ENCODE measurements at places on chromosomes 2 and 18.

DNA sequence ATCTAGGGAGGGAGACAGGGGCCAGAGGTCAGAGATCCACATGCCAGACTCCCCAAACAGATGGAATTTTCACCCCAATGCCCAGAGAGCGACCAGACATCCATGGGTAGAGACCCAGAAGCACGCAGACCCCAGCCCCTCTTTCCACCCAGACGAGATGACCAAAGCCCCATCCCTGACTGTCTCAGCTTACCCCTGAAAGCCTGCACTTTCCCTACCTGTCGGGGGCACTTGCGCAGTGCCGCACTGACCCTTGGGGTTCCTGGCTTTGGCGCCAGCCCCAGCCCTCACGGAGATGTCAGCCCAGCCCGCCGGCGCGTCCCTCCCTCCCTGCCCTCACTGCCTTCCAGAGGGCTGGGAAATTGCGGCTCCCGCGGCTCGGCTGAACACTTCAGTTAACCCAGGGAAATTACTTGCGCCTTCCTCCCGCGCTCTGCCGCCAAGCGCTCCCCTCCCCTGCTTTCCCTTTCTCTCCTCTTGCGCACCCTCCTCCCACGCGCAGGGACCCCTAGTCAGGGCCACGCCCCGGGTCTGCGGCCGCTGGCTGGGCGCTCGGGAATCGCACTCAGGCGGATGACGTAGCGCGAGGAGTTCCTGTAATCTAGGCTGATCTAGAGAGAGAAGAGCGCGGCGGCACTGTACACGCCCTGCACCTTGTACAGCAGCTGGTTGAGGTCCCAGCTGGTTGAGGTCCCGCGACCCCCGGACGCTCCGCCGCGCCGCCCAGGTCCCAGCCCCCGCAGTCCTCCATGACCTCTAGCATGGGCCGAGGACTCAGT is 12.0 kb downstream of the ALPG start:
- DNase-seq, result no peak

DNA sequence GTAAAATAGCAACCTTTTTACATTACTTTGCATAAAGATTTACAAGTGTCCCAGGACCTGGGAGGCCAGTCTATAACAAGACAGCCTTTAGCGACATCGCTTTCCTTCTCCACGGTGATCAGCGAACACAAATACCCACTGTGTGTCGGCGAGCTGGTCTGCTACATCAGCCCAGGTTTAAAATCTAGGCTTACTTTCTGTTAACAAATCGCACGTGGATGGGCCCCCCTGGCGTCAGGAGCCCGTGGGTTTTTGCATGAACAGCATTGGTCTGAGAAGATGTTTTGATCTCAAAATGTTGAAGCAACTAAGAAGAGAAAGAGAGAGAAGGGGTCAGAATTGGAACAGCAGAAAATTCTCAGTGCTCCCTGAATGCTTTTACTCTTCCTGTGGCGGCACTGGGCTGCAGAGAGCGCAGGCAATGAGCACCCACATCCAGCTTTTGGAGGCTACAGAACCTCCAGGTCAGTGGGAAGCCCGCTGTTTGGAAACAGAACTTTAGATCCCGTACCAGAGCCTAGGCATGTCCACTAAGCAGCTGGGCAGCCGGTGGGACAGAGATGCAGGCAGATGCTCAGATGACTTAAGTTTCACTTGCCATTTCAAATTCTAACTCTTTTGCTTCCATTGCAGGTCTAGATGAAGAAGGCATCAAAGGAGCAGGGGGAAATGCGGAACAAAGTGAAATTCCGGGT is 32.9 kb downstream of the CYP27C1 start:
- DNase-seq, result no peak

DNA sequence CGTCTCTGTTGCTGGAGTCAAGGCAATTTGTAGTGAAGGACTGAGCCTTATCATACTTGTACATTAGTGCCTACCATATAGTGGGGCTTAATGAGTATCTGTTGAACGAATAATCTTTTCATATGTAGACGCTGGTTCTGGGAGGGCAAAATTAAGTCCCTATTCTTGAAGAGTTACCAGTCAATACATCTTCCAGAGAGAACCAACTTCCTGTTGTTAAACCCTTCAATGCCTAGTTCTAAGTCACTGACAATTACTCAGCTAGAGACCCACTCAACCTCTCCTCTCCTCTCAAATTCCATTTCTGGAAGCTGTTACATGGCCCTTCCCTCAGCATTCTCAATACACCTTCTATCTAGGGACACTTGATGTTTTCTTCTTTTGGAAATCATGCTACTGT is 1.1 kb upstream of the MOB4 start:
- DNase-seq, result no peak

DNA sequence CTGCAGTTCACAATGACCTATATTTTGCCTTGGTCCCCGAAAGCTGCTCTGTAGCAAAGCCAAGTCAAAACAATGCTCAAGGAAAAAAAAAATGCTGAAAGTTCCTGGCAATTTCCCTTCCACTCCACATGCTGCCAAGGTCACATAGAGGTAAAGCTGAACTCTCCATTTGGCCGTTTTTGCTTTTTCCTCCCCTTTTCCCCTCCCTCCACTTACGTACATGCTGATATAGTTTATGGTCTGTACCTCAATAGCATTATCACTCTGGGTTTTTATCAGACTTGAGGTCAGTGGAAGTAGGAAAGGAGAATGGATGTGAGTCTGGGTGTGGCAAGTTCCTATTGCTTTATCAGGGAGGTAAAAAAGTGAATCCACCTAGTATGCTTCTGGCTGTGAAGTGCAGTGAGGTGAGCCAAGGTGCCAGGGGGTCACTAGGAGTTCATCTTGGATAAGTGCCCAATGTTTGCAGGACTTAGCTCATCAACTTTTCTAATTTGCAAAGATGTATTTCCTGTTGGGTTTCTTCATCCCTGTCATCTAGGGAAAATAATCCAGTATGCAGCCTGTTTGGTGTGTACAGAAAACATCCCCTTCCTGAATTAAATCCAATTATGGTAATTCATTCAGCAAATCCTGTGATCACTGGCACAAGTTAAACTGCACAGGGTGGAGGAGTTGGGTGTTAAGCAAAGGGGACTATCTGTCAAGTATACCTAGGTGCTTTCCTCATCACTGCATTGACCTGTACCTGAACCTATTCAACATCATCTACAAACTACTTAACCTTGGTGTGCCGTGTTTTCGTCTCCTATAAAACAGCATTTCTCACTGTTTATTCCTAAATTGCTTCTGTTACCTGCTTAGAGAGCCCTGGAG is 124.3 kb upstream of the CYP26B1 start:
- DNase-seq, result no peak

DNA sequence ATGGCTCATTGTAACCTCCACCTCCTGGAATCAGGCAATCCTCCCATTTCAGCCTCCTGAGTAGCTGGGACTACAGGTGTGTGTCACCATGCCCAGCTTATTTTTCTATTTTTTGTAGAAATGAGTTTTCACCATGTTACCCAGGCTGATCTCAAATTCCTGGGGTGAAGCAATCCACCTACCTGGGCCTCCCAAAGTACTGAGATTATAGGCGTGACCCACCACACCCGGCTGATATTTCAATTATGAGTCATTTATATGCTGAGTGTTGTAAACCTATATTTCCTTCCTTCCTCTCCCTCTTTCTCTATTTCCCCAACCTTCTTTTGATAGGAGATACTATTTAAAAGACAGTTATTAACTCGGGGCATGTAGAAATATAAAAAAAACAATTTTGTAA is 469.6 kb upstream of the ID2 start:
- no peak for DNase-seq

GRCh38 chr2:122007126-122007525 is 251.7 kb downstream of the TSN start:
- DNase-seq, result no peak

GRCh38 chr18:47821314-47821713 is 109.1 kb downstream of the SMAD2 start:
- DNase-seq, result no peak

- no peak for DNase-seq
Observed at GRCh38 chr2:193980599-193980998, 1676.4 kb upstream of the SLC39A10 start.

DNA sequence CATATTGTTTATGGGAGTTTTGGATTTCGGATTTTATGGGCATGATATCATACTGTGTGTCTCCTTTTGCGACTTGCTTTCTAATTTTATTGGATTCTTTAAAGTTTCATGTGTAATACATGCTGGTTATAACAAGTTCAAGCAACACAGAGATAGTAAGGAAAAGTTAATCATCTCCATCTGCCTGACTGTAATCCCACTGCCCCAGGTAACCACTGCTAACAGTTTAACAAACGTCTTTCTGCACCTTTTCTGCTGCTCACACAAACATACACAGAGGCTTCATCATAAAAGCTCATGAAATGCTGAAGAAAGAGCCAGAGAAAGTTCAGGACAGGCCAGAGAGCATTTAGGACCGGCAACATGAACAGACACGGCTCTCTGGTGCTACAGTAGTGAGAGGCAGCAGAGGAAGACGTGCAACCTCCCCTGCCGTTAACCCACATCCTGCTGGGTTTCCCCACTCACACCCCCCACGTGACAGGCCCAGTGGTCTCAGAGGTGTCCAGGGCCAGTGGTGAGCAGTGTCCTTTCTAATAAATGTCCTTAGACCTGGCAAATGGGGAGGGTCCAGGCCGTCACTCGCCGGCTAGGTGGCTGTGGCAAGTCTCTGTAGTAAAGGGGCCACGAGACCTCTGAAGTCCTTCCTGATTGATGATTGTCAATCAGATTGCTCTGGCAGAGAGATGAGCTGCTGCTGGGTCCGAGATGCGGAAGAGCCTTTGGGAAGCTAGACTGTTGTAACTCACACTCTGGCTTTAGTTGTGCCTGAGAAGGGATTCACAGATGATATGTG is 43.0 kb upstream of the SLC1A4 start:
- DNase-seq, result peak; percentile 40

GRCh38 chr2:105682401-105682800 is 62.3 kb upstream of the NCK2 start:
- no peak for DNase-seq

DNA sequence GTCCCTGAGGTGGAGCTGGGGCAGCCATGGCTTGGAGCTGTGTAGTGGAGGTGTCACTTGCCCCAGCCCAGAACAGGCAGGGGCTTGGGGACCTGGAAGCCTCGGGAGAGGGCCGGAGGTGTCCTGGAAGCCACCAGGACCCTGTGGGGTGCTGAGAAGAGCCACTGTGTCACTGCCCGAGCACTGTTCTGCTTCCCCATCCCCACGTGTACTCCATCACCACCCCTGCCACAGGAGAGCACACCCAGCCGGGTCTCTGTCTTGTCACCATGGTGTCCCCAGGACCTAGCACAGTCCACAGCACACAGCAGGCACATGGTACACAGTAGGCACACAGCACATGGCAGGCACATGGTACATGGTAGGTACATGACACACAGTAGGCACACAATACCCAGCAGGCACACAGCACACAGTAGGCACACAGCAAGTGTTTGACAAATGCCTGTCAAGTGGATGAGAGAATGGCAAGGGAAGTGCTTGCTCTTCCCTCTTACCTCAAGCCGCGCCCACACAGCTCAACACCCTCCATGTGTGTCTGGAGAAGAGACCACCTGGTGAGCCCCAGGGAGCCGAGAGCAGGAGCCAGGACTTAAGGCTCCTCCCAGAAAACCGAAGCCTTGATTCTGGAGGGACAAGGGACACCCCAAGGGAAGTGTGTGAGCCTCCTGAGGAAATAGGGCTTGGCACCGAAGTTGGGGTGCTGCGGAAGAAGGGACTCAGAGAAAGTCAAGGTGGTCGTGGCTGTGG is 13.3 kb downstream of the MBP start:
- DNase-seq, result no peak

- DNase-seq, result no peak
Observed at GRCh38 chr2:135299658-135300244, 231.3 kb downstream of the ZRANB3 start.

DNA sequence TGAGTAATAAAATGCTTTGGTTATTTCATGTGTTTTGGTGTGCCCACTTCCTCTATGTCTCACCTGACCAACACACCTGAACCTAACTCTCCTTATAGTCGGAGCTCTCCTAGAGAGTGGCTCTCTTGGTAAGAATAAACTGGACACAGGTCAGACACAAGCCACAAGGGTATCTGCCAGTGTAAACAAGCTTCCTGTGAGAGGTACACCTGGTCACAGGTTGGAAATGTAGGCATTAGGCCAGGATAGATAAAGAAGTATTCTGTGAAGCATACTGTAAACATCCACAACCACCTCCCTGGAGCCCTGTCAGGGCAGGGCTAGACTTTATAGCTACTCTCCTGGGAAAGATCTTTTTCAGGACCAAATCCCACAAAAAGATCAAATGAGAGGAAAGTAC is 69.4 kb downstream of the ZDBF2 start:
- no peak for DNase-seq

DNA sequence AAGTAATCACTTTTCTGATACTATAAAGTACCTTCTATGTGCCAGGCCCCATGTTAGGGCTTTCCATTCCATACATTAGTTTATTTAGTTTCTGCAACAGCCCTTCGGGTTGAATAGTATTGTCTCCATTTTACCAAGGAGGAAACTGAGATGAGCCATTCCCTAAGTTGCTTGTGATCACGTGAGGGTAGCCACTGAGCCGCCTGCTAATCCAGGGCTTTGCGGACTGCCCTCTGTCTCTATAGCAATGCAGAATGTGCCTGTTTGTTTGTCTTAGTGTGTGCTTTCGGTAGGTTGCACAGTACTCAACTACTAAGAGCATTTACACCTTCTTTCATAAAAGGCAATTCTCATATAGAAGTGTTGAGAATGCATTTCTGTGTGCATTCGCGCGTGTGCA is 5.0 kb downstream of the EMILIN2 start:
- DNase-seq, result no peak

DNA sequence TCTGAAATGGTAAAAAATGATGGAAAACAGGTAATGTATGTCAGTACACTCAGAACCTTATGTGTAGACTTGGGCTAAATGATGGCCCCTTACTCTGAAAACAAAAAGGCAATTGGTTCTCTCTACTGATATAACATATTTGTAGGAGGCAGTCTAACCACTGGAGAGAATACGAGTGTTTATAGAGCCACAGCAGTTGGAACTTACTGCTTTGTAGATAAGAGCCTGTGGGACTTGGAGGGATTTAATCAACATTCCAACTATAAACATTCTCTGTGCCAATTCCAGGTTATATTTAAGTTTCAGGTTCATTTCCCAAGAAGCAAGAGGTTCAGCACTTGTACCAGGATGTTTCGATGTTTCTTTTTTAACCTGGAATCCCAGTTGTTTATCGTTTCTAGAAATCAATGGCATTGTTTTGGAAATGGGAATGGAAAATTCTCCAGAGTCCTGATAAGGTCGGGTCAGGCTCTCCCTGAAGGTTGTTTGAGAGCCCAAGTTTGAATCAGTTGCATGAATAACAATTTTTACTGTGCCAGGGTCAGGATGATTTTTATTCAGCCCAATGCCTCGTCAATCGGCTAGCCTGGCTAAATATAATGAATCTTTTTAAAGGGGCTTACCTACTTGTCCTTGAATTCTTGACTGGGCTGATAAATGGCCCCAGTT is 278.4 kb upstream of the FAM98A start:
- DNase-seq, result no peak

DNA sequence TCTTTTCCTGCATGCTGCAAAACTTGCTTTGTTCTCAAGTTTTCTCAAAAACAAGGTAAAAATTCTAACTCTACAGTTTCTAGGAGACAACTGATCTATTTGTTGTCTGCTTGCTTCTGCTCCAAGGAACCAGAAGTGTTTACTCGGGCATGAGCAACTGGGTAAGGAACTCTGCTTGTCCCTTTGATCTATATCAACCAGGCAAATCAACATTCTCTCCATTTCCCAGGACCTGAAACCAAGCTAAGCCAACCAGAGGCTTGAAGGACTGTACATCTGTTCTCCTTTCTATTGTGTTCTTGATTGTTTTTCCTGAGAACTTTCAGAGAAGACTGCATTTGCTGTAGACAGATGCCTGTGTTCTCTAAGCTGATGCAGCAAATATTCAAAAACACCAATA is 335.0 kb upstream of the KCNH7 start:
- no peak for DNase-seq
